ENCODE measurements at places on chromosomes 5 and 9.

GRCh38 chr9:136114610-136115009 is 4.1 kb downstream of the TMEM250 start:
- no peak for DNase-seq

DNA sequence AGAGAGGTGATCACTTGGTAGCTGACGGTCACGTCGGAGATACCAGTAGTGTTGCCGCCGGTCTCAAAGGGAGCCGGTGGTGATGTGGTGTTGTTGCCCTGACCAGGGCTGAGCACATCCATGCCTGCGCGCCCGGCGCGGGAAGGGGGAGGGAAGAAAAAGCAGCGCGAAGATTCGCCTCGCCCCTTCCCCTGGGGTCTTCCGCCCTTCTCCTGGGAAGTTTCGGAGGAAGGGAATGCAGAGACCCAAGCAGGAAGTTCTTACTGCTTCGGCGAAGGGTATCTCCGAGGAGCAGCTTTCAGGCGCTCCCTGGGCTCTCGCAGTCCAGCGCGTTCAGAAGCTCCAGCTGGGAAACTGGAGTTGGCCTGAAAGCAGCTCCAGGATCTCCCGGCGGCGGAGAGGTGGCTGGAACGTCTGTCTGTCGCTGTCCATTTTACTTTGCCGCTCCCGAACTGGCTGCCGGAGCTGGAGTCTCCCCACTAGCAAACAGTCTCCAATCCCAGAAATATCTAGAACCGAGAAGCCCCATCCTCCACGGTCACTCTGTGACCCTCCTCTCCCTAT is 565 bp downstream of the HTR1A start:
- no peak for DNase-seq

- DNase-seq: no peak
Measured at GRCh38 chr5:64161420-64161819, 4.2 kb upstream of the RNF180 start.

DNA sequence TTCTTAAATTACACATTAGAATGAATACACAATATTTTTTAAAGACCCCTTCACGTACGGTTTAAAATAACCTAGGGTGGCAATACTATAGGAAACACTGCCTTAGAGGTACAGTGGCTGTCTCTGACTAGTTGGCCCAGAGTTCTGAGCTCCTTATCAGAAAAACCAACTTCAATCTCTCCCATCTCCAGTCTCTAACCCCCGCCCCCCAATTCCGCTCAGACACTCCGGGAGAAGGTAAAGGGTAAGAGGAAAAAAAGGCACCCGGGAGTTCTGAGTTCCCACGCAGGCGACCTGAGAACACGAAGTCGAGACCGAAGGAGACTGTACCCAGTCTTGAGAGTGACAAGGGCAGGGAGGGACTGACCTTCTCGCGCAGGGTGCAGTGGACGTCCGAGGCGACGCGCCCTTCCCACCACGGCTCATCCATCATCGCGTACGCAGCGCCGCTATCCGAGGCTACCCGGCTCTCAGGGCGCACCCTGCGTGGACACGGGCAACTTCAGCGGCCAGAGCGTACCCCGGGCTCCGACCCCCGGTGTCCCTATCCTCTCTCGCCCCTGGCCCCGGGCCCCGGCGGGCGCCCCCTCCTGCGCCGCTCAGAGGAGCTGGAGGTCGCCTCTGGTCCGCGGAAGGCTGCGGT is 752 bp downstream of the CCNJL start:
- no peak for DNase-seq

DNA sequence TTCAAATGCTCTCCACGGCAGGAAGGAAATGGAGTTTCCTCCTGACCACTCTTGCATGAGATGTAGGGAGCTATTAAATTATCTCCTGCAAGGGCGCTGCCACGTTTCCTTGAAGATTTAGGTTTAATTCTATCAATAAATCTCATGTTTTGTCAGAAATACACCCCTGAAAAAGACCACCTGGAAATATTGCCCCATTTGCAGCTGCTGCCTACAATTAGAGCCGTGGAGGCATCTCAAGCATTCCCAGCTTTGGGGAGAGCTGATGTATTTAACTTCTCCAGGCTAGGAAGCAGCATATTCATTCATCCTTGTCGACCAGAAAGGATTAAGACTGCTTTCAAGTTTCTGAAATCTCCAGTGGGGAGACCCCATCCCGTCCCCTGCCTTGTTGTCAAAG is 40.5 kb downstream of the CCNJL start:
- no peak for DNase-seq

GRCh38 chr5:172823840-172824362 is 10.2 kb upstream of the ERGIC1 start:
- no peak for DNase-seq

DNA sequence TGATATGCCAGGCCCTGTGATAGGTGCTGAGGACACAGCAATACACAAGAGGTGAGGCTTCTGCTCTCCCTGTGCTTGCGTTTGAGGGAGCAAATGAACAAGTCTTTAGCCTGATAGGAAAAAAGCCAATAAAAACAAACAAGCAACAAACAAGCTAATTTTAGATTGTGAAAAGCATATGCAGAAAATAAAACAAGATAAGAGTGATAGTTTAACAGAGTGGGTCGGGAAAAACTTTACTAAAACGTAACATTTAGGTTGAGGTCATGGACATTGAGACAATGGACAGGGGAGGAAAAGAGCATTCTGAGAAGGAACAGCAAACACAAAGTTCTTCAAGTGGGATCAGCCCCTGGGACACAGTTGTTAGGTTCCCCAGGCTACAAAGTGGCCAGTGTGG is 4.3 kb downstream of the SMIM3 start:
- DNase-seq: no peak

- no peak for DNase-seq
Measured at GRCh38 chr9:89542401-89543021, 44.6 kb upstream of the SEMA4D start.

DNA sequence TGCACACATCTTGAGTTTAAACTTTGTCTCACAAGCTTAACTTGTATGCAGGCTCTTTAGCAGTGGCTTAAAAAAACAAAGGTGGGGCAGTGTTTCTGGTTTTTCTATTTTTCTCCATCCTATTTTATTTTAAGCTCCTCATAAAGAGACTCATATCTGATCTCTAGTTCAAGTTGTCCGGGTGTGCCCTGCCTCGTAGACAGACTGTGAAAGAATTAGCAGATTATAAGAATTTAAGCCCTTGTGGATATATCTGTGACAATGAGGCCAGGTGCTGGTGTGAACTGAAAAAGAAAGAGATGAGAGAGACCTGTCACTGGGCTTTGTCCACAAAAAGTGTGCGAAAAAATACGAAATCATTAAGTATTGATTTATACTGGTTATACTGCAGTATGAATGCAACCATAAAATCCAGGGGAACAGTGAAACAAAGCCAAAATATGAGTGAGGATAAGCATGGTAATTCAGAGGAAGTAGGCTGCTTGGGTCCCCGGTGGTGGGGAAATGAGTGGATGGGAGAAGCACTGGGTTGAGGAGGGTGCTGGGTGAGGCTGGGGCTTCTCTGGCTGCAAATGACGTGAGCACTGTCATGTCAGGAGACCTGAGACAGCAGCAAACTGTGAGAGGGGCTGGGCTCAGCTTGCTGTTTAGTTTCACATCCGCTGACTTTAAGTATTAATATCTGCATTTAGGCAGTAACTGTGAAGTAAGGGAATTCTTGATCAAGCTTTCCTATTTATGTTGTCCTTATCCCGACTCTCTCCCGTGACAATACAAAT is 179.7 kb upstream of the ANKRD55 start:
- no peak for DNase-seq

- DNase-seq: no peak
Measured at GRCh38 chr5:68452286-68452685, 236.7 kb downstream of the PIK3R1 start.

- DNase-seq: no peak
Measured at GRCh38 chr9:134970719-134971118, 53.0 kb upstream of the FCN1 start.

- no peak for DNase-seq
Measured at GRCh38 chr5:35884191-35884769, 27.6 kb downstream of the IL7R start.

- DNase-seq: no peak
Measured at GRCh38 chr5:21087766-21088165, 1099.8 kb upstream of the CDH18 start.

DNA sequence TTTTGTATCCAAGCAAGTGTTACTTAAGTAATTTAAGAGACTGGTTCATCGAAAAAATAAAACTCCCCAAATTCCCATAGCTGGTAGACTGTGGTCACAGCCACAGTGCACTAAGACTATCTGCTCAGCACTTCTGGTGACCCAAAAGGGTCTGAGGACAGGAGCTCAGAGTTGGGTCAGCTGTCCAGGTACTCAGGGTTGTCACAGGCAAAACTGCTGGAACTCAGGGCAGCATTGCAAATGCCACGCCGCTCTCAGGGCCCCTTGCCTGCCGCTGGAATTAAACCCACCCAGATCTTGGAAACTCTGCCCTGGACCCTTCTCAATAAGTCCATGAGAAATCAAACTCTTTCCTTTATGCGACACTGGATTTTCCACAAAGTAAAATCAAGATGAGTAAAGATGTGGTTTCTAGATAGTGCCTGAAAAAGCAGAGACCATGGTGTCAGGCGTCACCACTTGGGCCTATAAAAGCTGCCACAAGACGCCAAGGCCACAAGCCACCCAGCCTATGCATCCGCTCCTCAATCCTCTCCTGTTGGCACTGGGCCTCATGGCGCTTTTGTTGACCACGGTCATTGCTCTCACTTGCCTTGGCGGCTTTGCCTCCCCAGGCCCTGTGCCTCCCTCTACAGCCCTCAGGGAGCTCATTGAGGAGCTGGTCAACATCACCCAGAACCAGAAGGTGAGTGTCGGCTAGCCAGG is at the start of gene IL13:
IL13 (plus strand) TSS at position 498 of the 705 bp plus-strand sequence; CDS start at position 512, 14 bp downstream.
- DNase-seq: no peak

DNA sequence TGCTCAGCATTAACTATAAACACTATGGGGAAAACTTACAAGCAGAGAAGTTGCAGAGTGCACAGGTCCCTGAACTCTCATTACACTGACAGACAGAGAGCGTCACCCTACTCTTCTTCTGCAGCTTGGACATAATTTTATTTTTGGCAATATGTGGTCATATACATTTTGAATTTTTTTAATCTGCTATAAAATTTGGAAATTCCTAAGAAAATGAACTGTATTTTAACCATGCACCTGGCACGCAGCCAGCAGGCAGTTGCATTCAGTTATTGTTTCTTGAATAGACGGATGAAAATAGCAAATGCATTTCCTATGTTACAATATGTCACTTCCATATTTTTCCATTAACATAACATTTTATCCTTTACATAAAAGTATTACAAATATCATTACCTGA is 100.2 kb downstream of the SLC25A46 start:
- DNase-seq: no peak

DNA sequence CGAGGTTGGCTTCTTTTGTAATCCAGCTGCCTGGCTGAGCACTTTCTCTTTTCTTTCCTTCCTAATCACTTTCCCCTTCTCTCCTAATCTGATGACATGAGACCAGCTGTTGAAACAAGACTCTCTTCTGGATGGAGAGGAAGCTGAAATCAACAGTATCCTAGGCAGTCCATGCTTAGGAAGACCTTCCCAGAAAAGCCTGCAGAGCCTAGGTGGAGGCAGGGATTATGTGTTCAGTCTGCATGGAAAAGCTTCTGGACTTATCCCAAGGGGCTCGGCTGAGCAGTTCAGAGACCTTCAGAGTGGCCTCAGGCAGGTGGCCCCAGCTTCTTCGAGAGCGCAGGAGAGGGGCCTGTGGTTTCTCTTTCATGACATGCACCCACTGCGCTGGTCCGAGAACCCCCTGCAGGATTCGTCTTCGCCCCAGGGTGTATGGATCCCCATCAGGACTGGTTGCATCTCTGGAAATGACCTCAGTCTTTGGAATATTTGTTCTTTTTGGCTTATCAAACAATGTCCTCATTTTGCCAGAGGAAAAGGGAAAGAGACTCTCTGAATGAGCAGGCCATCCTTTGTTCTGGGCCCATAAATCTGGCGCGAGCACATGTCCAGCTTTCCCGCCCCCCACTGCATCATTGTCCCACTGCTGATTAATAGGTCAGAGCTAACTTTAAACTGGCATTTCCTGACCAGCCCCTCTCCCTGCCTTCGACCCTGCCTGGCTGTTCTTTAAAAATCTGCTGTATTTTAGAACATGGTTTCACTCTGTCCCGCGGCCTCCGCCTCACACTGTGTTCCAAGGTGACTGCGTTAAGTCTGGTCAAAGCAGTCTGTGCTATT is 177.9 kb upstream of the KLF4 start:
- DNase-seq: no peak

GRCh38 chr9:120032639-120033038 is 547.3 kb downstream of the CDK5RAP2 start:
- DNase-seq: no peak

DNA sequence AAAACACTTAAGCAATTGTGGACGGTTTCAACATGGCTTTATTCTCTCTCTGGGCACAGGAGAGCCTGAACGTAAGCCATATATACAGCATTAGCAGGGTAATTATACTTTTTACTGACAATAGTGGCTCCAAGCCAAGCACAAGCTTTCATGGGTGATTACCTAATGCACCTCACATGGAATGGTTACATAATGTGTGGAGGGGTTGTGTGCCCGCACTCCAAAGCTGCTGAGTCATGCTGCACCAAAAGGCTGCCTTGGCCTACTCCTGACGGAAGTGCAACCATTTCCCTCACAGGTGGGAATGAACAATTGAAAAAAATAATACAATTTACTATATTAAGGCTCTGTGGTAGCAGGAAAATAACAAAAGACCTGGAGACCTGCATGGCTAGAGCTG is 86.5 kb upstream of the ATP10B start:
- DNase-seq: no peak

DNA sequence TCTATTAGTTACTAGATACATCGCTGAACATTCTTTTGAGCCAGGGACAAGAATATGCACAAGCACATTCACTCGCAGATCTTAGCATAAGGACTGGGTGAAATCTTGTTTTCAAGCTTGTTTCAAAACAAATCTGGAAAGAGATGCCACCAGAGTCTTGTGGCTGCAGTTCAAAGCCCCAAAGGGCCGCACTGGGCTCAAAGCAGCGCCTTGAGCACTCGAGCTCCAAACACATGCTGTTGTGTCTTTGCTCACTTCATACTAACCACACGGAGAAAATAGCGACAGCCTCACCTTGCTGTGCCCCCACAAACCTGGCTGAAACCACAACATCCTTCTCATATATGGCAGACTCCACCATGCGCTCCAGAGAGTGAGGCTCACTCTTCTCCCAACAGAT is 34.2 kb upstream of the IL7R start:
- peak; percentile 20 for DNase-seq

GRCh38 chr9:33445389-33446239 is 1.8 kb downstream of the AQP3 start:
- peak; percentile 20 for DNase-seq

GRCh38 chr5:67693956-67694809 is 497.6 kb upstream of the CD180 start:
- DNase-seq: no peak

GRCh38 chr5:172903790-172904189 is 55.4 kb upstream of the RPL26L1 start:
- DNase-seq: no peak

DNA sequence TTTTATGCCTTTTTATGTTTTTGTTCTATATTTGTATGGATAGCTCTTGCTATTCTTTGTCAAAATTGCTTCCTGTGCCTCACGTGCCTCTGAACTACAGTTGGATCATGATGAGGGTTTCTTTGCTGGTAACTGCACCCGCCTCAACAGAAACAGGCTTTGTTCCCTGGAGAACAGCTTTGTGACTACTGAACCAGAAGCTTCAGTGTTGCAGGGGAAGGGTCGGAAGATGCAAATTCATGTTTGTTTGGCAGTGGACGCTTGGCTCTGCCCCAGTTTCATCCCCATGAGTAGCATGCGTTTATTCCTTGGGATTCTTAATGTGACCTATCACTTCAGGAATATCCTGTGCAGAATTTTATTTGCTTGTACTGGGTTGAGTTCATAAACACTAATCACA is 959.1 kb upstream of the WWC1 start:
- DNase-seq: no peak

GRCh38 chr9:70123695-70124094 is 80.0 kb downstream of the MAMDC2 start:
- DNase-seq: no peak

All from stimulated activated CD4-positive, alpha-beta T cell treated with anti-CD3 and anti-CD28 coated beads, Interleukin-4, amount 100 ng/mL, for 4 hours (primary cell).